ENCODE measurements at places on chromosomes 16 and 17. TPM values are rescaled to one million over a fixed set of nuclear protein-coding genes. Genes with fewer than 3 reads are reported as not detected.

CPHXL2 gene
- not detected for total RNA-seq

CLEC10A gene
- not detected for total RNA-seq

AATK gene
- under 0.01 TPM for total RNA-seq

IL4R gene
- total RNA-seq: 7.2 TPM

ZG16B gene
- total RNA-seq: not detected

CDRT15L2 gene
- total RNA-seq: not detected

QPRT gene
- total RNA-seq: 58.1 TPM

SUMO2 gene
- total RNA-seq: 119 TPM

NPIPB6 gene
- total RNA-seq: 3.1 TPM

G6PC1 gene
- not detected for total RNA-seq

ACE gene
- total RNA-seq: 0.39 TPM

SLC12A3 gene
- 1.6 TPM for total RNA-seq

CNTNAP1 gene
- total RNA-seq: 3.1 TPM

GINS3 gene
- total RNA-seq: 1.4 TPM

CCL5 gene
- total RNA-seq: not detected

KLHL10 gene
- total RNA-seq: 0.79 TPM

UNK gene
- total RNA-seq: 22.8 TPM

DLG4 gene
- 11.8 TPM for total RNA-seq

TMIGD1 gene
- not detected for total RNA-seq

MYLK3 gene
- total RNA-seq: 0.11 TPM

FHOD1 gene
- total RNA-seq: 18.1 TPM

Measured in placental epithelial cell (primary cell).